NCI-H1105 (cell line): ENCODE measurements at places on chromosomes 1 and 21.
A peak's percentile ranks its signal among the peaks of the same experiment; 100 is the strongest.

DNA sequence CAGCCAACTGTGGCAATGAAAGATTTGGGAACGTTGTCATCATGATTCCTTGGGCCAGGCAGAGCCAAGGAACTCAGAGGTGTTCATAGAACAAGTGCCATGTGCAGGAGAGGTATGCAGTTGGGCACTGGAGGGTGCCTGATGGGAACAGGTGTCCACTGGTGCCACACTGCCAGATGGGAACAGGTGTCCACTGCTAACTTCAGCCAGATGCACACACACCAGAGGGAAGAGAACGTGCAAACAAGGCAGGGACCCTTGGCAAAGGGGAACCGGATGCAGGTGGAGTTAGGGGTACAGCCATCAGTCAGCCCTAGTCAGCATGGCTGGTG is 13.5 kb downstream of the OLFML2B start:
- no peak for DNase-seq

GRCh38 chr1:29452463-29453230 is 216.3 kb downstream of the PTPRU start:
- no peak for DNase-seq

- DNase-seq = no peak
Measured at GRCh38 chr1:111145542-111145941, 5.5 kb downstream of the CEPT1 start.

DNA sequence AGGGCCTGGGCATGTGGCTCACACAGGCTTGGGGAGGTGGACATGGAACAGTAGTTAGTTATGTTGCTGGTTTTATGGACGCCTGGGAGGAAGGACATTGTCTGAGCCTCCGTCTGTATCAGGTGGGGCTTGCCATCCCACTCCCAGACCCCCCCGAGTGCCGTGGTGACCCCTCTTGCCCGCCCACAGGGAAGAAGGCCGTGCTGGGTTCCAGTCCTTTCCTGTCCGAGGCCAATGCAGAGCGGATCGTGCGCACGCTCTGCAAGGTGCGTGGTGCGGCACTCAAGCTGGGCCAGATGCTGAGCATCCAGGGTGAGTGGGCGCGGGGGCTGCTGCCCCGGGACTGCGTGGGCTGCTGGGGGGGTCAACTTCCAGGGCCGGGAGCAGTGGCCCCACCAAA is 41.7 kb downstream of the COQ8A start:
- no peak for DNase-seq

- peak; percentile 56 for DNase-seq
Measured at GRCh38 chr1:35807614-35808449, at the start of gene AGO4. Gene AGO4, plus strand, starts transcription at chr1:35808016. Its CDS starts 401 bp downstream, at chr1:35808417.

GRCh38 chr1:219438386-219438785 is 174.5 kb downstream of the ZC3H11B start:
- no peak for DNase-seq

DNA sequence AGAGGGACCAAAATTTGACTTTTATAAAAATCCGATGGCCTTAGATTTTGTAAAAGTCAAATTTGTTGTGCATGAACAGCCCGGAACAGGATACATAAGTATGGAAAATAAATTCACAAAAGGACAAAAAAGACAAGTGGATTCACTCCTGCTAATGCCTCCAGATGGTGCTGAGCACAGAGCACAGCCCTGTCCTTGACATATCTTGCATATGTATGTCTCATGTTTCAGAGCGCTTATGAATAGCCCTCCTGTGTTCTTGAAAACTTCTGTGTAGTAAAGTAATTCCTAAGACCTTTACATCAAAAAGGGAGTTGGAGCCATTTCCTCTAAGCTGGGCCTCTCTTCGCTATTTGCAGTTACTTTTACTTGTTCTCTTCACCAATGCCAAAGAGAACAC is 110.7 kb upstream of the RAB3GAP2 start:
- DNase-seq = no peak
